ENCODE measurements at places on chromosomes 7 and 10. TPM values are rescaled to one million over a fixed set of nuclear protein-coding genes. Genes with fewer than 3 reads are reported as not detected.

LIPM gene
- polyA plus RNA-seq, result not detected

DNA sequence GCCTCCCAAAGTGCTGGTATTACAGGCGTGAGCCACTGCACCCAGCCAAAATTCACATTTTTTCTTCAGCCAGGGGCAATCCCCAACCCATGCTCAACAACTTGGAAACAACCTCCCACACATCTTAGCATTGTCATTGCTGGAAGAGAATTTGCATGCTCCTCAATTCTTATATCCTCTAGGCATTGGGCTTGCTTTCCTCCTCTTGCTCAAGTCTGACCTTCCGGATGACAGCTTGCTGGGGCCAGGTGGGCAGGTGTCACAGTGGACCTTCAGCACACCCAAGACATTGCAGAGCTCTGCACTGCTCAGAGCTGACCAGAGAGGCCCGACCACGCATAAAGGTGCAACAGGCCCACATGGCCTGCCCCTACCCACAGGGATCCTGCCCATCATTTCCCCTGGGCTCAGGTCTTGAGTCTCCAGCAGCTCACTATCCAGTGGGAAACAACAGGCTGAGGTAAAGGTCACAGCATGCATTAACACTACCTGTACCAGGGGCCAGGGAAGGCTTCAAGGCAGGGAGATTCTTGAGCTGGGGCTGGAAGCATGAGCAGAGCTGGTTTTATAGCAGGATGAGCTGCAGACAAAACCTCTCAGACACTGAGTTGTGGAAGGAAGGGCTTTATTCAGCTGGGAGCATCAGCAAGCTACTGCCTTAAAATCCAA is 6.8 kb upstream of the GPR15LG start:
- DNase-seq, result no peak

DNA sequence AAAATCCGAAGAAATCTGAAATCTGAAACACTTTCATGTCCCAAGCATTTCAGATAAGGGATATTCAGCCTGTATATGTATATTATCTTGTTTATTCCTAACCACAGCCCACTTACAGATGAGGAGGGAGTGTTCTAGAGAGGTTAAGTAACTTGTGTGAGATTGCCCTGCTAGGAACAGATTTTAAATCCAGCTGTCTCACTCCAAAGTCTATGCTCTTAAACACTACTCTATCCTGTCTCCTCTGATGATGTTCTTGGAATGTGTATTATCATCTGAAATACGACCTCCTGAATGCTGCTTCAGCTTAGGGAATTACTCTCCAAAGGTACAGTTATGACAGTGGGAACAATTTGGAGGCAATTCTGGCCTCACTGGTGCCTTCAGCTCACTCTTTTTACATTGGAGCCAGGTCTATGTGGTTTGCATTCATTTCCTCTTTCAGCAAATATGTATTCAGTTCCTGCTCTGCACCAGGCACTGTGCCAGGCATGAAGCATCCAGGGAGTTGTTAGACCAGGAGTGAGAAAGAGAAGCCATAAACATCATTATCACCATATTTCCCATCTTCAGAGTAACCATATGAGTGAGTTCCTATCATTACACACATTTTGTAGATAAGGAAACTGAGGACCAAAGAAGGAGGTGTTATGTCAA is 70.2 kb downstream of the NOC3L start:
- DNase-seq, result peak; percentile 90

GRCh38 chr7:47327698-47328391 is 254.1 kb downstream of the TNS3 start:
- DNase-seq, result peak; percentile 84

COMTD1 gene
- polyA plus RNA-seq, result 8.5 TPM

All from muscle of arm (tissue), 14 donors.